ENCODE measurements at places on chromosomes 1 and 21.

GRCh38 chr1:65564493-65564892 lies 144.0 kb downstream of the LEPR start:
- DNase-seq, result no peak

DNA sequence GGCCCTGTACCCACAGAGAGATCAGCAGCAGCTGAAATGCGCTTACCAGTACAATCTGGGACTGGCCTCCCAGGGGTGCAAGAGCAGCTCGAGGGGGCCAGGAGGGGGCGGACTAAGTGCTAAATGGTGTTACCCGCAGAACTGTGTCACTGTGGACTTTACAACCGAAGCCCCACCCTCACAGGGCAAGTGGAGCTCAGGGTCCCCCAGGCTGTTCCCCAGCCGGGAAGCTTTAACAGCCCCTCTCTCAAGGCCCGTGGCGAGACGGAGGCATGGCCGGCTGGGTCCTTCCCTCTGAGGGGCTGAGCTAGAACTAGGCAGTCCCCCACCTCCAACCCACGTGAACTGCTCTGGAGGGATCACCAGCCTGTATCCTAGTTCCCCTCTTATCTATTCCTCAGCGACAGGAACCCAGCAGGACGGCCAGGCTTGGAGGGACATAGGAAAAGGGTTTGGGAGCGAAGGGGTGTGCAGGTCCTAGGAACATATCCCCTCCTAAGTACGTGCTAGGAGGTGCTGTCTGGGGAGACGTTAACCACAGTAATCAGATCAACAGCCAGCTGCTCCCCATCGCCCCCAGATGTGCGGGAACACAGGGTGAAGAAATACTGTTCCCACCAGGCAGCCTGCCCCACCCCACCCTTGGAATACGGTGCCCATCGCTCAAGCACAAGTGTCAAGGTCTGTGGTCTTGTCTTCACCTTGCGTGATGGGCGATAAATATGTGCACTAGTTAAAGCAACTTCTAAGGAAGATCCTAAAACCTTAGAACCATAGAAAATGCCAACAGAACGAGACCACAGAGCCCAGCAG lies 24.4 kb downstream of the ZBTB17 start:
- no peak for DNase-seq

DNA sequence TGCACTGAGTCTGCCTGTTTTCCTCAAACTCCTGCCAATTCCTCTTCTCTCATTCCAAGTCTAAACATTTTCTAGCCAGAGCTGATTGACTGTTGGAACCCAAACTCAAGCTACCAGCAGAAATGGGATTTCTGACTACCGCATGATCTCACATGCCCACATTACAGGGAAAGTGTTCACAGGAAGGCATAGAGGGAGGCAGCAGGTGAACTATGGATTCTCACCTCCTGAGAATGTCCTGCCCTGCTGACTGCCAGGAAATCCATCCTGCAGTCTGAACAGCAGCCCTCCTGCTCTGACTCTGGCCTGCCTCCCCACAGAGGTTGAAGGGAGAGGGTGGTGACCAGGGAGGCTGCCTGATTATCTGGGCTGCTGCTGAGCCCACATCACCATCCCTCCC lies 22.5 kb downstream of the IQGAP3 start:
- DNase-seq, result no peak

GRCh38 chr1:17922833-17923232 lies 167.7 kb downstream of the ACTL8 start:
- DNase-seq, result no peak

DNA sequence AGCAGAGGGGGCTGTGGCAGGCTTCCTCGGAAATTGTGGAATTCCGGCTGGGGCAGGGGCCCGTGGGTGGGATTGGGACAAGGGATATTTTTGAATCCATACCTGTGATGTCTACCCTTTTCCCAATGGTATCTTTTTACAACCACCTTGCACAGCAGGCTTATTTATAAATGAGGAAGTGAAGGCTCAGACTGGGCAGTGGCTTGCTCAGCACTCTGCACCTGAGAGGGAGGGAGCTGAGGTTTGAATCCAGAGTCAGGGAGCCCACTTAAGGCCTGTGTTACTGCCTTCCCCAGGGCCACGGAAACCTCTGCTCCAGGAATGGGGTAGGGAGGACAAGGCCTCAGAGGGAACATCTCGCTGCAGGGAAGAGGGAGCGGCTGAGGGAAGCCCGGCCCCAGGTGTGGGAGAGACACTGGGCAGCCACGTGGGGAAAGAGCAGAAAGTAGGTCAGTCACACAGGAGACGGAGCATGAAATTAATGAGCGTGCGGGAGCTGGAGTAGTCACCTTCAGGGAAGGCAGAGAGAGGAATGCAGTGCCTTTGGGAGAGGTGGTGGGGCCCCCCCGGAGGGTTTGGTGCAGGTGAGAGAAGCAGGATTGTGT lies 35.4 kb upstream of the SCMH1 start:
- DNase-seq, result no peak
